ENCODE measurements at places on chromosomes 2 and 18.

DNA sequence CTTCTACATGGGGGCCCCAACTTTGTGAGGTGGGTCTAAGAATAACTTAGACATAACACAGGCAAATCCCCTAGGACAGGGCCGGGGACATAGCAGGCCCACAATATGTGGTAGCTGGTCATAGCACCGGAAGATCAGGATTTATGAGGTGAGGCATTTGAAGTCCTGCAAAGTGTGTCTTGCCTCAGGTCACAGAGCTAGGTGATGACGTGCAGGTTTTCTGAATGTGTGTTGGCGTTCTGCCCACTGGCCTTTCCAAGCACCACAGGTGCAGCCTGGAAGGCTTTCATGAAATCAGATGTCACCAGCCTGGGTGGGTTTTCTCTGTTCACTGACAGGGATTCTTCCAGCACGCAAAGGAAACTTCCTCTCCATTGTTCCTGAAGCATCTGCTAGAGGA, 119.1 kb downstream of the LRATD1 start:
- no peak for DNase-seq

DNA sequence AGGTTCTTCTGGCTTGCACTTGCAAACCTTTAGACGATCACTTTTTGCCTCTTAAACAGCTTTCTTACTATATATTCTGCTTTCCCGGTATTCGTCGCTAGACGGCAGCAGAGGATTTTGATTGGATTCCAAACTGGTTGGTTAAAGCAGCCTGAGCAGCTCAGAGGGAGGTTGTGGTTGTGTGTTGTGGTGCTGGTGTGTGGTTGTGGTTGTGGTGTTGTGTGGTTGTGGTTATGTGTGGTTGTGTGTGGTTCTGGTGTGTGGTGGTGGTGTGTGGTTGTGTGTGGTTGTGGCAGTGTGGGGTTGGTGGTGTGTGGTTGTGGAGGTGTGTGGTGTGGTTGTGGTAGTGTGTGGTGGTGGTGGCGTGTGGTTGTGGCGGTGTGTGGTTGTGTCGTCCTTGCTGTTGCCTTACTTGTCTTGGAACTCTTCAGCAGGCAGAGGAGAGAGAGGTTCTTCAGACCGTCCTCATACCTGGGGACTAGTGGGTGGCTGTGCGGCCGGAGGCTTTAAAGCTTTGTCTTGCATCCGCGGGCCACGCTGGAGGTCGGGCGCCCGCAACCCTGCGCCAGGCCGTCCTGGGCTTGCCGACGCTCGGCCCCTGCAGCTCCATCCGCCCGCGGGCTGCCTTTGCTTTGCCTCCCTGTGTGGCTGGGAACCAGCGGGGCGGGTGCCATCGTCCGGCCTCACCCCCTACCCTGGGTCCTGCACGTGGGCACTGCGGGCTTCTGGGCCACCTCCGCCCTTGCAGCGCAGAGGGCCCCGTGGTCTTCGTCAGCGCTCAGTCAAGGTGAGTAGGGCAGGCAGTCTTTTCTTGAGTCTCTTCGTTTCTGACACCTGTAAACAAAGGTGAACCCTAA, 190.8 kb downstream of the ARHGAP28 start:
- DNase-seq: no peak

GRCh38 chr2:112140205-112140802, 2.1 kb downstream of the FBLN7 start:
- DNase-seq: no peak

DNA sequence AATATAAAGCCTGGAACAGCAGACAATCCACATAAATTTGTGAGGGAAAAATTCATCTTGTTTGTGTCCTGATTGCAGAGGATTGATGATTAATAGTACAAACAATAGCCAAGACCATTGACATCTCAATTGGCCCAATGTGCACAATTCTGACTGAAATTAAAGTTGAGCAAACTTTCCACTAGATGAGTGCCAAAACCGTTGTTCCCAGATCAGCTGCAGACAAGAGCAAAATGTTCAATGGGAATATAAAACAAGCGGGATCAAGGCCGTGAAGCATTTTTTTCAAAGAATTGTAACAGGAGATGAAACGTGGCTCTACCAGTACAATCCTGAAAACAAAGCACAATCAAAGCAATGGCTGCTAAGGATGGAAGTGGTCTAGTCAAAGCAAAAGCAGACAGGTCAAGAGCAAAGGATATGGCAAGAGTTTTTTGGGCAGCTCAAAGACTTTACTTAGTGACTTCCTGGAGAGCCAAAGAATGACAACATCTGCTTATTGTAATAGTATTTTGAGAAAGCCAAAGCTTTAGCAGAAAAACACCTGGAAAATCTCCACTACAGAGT, 55.9 kb upstream of the KIF5C start:
- DNase-seq: no peak

GRCh38 chr2:128779301-128780095, 460.8 kb upstream of the HS6ST1 start:
- no peak for DNase-seq

DNA sequence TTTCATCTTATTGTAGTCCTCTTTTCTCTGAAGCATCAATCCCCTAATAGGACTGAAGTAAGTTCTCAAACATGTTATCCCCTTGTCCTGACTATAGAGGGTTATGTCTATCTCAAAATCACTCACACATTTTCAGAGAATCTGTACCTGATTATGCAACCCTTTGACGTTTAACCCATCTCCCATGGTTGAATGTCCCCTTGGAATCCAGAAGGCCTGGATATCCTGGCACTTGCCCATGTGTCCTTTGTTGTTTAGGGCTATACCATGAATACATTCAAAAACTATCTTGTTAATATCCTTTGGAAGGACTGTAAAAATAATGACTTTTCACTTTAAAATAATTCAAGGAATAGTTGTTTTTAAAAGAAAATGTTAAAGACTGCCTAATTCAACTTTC, 66.3 kb upstream of the PSMD14 start:
- no peak for DNase-seq

- DNase-seq: no peak
Measured at GRCh38 chr18:42025491-42025890, 70.5 kb downstream of the PIK3C3 start.

DNA sequence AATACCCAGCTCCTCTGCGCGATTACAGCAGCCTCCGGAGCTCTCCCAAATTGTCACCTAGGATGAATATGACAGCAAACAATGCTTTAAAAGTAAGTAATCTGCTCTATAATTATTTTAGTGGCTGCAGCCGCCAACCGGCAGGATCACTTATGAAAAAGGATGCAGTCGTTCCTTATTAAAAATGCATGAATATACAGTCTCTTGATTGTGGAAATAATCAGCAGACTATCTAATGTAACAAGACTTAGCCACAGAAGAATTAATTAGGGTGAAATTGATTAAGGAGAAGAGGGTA, 71.8 kb upstream of the STPG4 start:
- DNase-seq: no peak

GRCh38 chr2:10080536-10081304, 509 bp upstream of the CYS1 start:
- no peak for DNase-seq
